NCI-H524 treated with DMSO at 0.1 percent for 48 hours (cell line): ENCODE measurements at places on chromosomes 7 and 10.

GRCh38 chr10:49044293-49045193 lies 70.8 kb downstream of the VSTM4 start:
- DNase-seq, result no peak

DNA sequence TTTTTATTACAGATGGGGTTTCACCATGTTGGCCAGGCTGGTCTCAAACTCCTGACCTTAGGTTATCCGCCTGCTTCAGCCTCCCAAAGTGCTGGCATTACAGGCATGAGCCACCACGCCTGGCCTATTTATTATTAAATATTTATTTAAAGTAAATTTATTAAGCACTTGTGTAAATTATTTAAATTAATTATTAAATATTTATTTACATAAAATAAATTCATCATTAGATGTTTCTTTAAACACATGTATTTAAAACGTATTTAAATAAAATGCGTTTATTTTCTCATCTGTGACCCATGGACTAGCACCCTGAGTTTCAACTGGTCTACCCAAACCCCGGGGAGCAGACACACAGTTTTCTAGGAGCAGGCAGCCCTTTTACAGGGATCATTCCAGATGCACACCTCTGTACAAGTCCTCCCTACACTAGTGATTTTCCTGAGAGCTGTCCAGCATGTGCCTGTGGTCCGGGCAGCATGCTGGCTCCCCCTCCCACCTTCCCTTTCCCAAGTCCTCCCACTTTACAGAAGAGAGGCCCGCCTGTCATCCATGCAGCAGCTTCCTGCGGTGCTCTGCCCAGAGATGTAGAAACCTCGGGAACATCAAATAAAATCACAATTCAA lies 89.2 kb upstream of the ATP6V0A4 start:
- DNase-seq, result no peak

DNA sequence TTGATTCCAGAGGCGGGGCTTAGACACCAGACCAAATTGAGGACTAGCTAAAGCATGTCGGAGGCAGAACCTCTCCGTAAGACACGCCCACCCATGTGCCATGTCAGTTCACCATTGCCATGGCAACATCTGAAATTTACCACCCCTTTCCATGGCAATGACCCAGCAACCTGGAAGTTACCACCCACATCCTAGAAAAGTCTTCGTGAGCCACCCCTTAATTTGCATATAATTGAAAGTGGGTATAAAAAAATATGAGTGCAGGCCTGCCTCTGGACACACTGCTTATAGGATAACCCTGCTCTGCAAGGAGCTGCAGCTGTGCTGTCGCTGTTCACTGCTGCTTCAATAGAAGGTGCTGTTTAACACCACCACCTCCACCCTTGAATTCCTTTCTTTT lies 28.0 kb downstream of the TMEM270 start:
- no peak for DNase-seq

- no peak for DNase-seq
These were observed 447.6 kb downstream of the TFEC start for GRCh38 chr7:115582956-115583355.

DNA sequence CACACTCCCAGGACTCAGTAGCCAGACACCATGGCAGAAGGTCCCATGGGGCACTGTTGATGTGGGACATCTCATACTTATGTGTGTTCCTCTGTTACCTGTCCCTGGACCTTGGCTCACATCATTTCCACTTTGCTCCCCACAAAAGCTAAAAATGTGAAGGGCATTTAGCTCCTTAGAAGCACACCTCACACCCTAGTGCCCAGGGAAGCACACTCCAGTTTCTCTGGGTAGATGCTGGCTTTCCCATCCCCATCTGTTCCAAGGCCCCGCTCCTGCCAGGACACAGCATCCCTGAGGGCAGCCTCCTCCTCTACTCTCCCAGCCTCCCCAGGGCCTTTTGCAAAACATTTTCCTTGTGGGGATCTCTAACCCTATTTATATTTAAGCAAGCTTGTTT lies 572.4 kb upstream of the MGMT start:
- no peak for DNase-seq

DNA sequence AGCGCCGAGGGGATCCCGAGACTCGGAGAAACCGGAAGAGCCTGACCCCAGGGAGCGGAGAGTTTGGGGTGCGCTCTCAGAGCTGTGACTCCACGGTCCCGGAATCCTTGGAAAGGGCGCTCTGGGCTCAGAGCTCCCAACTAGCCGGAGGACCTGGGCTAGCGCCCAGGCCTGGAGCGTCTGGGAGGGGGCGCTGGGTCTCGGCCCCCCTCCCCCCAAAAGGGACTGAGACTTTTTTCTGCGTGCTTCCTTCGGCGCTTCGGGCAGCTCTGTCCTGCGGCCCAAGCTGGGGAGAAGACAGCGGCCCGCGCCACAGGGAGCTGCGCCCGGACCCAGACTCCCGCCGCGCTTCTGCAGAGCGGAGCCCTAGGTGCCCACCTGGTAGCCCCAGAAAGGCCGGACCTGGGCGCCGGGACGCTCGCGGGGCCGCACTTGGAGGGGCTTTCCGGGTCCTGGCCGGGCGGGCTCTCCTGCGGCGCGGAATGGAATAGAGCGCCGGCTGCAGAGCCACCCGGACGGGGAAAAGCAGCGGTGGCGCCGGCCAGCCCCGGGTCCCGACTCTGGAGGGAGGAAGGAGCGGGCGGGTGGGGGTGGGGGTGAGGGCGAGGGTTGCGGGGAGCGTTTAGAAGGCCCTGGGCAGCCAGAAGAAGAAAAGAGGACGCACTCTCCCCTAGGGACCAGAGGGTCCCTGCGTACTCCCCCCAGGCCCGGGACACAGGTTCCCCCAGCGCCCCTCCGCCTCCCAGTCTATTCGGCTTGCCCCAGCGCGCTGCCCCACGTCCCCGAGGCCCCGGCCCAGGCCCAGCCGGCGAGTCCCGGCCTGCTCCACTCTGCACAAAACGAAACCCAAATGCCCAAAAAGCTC lies 4.7 kb downstream of the ZNF503 start:
- no peak for DNase-seq

DNA sequence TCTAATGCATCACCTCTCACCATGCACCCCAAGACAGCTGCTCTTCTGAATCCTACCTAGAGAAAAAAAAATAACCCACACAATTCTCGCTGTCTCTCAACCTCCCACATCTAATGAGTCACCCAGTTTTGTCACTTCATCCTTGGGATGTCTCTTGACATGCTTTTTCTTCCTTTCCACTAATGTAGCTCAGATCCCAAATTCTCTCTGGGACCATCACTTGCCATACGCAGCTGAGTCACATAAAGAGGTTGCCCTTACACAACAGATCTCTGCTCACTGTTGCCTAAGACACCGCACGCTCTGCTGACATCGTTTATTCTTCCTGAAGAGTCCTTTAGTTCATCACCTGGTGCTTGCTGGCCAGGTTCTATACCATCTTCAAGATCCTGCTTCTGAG lies 606.0 kb upstream of the GALNT17 start:
- no peak for DNase-seq

- DNase-seq, result peak; percentile 93
These were observed 262.8 kb downstream of the BBS9 start for GRCh38 chr7:33392148-33392547.

DNA sequence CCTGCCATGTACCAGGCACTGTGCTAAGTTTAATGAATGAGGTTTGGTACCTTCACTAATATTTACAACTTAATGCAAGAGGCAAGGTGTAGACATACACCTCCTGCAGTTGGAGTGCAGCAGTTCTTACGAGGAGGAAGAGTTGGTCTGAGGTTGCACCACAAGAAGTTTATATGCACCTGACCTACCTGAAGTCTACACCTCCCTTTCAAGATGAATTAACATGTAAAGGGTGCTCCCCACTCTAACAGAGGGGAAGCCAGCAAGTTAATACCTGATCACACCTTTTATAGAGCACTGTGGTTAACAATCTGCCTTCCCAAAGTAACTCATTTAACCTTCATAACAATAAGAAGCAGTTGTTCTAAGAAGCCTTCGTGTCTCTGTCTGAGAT lies 120.0 kb downstream of the LYZL1 start:
- DNase-seq, result no peak

DNA sequence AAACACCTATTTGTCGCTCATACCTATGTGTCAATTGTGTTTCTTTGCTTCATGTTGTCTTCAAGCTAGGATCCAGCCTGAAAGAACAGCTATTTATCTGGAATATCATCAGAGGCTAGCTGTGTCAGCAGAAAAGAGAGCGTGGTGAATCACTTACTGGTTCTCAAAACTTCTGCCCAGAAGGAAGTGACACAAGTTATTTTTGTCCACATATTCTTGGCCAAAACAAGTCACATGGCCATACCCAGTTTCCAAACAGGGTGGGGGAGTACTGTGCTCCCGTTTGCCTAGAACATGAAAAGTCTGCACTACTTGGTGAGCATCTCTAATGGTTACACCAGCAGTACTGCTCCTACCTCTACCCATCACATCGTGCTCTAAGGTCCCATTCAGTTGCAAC lies 160.9 kb upstream of the CSTF2T start:
- no peak for DNase-seq

GRCh38 chr7:157279741-157280215 lies 57.0 kb upstream of the DNAJB6 start:
- no peak for DNase-seq

GRCh38 chr10:84178160-84178609 lies 4.6 kb downstream of the GPR15LG start:
- no peak for DNase-seq

GRCh38 chr10:126595160-126595559 lies 75.3 kb downstream of the C10orf90 start:
- DNase-seq, result no peak

- DNase-seq, result no peak
These were observed 71.5 kb downstream of the LRRC4 start for GRCh38 chr7:127959770-127960169.

- DNase-seq, result no peak
These were observed 18.3 kb downstream of the STEAP1B start for GRCh38 chr7:22481726-22482125.

DNA sequence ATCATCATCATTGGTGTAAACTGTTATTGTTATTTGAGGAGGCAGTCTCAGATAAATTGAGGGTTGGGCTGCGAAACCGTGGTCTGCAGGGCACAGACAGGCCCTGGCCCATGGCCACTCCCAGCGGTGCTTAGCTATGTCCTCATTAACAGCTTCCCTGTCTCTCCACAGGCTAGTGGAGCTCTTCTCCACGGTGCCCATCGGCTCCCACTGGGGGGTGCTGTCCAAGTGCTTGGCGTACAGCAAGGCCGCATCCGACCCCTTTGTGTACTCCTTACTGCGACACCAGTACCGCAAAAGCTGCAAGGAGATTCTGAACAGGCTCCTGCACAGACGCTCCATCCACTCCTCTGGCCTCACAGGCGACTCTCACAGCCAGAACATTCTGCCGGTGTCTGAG lies 21.6 kb downstream of the GPR26 start:
- no peak for DNase-seq

DNA sequence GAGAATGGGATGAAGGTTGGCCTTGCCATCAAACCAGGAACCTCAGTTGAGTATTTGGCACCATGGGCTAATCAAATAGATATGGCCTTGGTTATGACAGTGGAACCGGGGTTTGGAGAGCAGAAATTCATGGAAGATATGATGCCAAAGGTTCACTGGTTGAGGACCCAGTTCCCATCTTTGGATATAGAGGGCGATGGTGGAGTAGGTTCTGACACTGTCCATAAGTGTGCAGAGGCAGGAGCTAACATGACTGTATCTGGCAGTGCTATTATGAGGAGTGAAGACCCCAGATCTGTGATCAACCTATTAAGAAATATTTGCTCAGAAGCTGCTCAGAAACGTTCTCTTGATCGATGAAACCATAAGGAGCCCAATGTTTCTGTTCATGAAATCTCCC lies 637 bp downstream of the RPEL1 start:
- DNase-seq, result no peak

DNA sequence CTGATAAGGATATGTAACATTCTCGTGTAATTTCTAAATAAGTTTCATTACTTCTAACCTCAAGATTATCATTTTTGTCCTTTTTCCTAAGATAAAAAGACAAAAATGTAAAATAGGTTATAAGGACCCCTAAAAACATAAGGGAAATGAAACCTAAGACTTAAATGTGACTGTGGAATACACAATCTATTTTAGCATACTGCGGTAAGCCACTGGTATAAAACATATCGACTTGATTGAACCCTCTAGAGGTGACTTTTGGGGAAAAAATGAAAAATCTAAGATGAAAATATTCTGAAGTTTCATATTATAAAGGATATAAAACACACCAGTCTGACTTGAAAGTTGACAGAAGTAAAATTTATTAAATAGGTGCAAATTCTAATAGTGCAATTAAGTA lies 1.9 kb downstream of the NAMPT start:
- no peak for DNase-seq

DNA sequence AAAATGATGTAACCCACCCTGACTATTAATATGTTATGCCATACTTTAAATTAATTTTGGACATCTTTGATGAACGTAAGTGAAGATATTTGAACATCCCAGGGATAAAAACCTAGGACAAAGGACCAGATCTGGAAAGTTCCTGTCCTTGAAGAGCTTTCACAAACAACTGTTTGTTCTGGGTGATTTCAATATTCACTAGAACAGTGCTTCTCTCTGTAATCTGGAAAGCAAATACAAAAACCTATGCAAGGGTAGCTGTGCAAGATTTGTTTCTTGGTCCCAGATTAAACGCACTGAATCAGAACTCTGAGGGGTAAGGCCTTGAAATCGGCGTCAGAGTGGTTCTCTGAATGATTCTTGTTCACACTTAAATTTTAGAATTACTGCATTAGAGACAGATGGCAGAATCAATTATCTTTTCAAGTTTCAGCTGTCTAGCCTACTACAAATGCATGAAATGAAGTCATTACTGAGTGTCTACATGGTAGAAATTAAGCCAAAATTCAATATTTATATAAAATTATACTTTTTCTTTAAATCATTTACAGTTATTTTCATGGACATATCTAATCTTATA lies 69.6 kb upstream of the CSTF2T start:
- no peak for DNase-seq

DNA sequence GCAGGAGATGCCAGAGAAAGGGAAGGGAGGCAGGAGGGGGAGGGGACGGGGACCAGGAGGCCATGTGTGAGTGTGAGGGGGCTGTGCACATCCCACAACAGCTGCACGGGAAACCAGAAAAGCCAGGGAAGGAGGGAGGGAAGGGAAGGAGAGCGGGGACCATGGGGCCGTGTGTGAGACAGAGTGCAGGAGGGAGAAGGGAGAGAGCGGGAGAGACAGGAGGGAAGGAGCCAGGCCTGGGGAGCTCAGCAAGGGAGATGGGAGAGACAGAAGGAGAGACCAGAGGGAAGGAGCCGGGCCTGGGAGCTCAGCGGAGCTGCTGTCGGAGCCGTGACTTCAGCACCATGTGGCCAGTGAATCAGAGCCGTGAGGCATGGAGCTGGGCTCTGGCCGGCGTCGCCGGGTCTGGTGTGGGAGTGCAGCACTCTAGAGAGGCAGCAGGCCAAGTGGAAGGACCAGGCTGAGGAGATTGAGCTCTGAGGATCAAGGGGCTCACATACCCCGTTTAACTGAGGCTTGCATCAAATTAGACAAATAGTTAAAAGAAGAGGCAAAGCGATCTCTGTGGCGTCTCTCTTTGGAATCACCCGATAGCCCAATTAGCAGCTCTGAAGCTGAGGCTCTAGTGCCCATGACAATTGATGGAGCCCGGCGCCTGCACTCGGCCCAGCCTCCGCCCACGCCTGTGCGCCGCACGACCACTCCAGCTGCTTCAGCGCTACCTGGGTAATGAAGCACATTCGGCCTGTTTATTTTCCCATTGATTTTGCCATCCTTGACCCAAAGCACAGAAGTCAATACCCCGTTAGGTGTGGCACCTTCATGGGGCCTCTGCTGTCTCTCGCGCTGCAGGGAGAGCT lies 150.4 kb downstream of the MAD1L1 start:
- no peak for DNase-seq

- DNase-seq, result no peak
These were observed 41.4 kb downstream of the HTR7 start for GRCh38 chr10:90816466-90816865.
